ENCODE measurements at places on chromosomes 6 and 20.

- H3K27ac ChIP-seq: no peak overlapping the region
- no peak overlapping the region for H3K4me3 ChIP-seq
- H3K36me3 ChIP-seq: no peaks in the 10 kb centered on the region
Observed at GRCh38 chr6:63963769-63964315, 328.2 kb downstream of the PHF3 start.

GRCh38 chr6:42996513-42996912 is 12.1 kb downstream of the PPP2R5D start:
- H3K4me3 ChIP-seq: no peak overlapping the region
- H3K27ac ChIP-seq: no peak overlapping the region
- no peaks in the 10 kb centered on the region for H3K4me1 ChIP-seq
- no peaks in the 10 kb centered on the region for H3K27me3 ChIP-seq
- DNase-seq: no peak
- H3K36me3 ChIP-seq: peaks cover 4% of the 10 kb centered on the region

GRCh38 chr6:30156262-30156599 is 4.8 kb downstream of the TRIM10 start:
- peaks cover 26% of the 10 kb centered on the region for H3K4me1 ChIP-seq
- H3K4me3 ChIP-seq: peak overlapping the region; percentile 17
- no peaks in the 10 kb centered on the region for H3K27me3 ChIP-seq
- peak; percentile 90 for DNase-seq
- no peaks in the 10 kb centered on the region for H3K36me3 ChIP-seq

DNA sequence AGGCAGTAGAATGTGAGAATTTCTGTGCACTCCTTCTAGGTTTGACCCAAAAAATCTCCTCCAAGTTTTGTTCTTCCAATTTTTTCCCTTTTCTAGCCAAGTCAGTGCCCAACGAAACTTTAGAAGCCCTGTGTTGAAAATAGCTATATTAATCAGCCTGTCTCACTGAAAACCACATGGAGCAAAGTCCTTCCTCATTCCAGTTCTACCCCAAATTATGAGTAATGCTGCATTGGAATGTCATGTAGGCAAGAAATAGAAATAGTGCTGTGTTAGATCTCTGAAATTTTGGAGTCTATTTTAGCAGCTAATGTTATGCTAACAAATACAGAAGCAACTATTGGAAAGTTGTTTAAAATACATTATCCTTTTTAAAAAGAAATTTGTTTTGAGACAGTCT is 725.5 kb downstream of the TBC1D32 start:
- H3K27me3 ChIP-seq: no peaks in the 10 kb centered on the region
- H3K36me3 ChIP-seq: no peaks in the 10 kb centered on the region
- H3K4me3 ChIP-seq: no peak overlapping the region
- peak; percentile 13 for DNase-seq
- peak overlapping the region; percentile 29 for H3K27ac ChIP-seq

DNA sequence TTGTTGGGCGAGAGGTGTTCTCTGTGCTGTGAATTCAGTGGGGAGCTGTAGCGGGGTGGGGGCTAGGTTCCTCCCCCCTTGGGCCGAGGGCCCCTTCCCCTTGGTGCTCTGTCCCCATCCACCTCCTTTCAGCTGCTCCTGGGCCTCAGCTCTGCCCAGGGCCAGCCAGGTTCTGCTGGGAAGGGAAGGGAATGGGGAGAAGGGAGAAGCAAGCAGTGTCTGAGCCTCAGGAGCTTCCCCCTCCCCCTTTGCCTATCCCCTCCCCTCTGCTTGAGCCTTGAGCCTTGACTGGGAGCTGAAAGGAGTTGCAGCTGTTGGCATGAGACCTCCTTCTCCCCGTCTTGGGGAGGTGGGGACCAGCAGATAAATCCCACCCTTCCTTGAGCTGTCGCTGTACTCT is 576 bp upstream of the RRP36 start:
- H3K4me1 ChIP-seq: peaks cover 14% of the 10 kb centered on the region
- peaks cover 48% of the 10 kb centered on the region for H3K36me3 ChIP-seq
- DNase-seq: peak; percentile 5
- H3K27me3 ChIP-seq: no peaks in the 10 kb centered on the region
- peak overlapping the region; percentile 57 for H3K27ac ChIP-seq

GRCh38 chr6:90224196-90224595 is 72.4 kb downstream of the BACH2 start:
- no peaks in the 10 kb centered on the region for H3K27me3 ChIP-seq
- H3K36me3 ChIP-seq: peaks cover 5% of the 10 kb centered on the region
- H3K27ac ChIP-seq: no peak overlapping the region
- peaks cover 14% of the 10 kb centered on the region for H3K4me1 ChIP-seq
- no peak overlapping the region for H3K4me3 ChIP-seq

GRCh38 chr6:134878136-134878535 is 71.8 kb downstream of the ALDH8A1 start:
- no peak overlapping the region for H3K4me3 ChIP-seq
- H3K27me3 ChIP-seq: no peaks in the 10 kb centered on the region
- H3K36me3 ChIP-seq: no peaks in the 10 kb centered on the region
- no peak for DNase-seq
- no peak overlapping the region for H3K27ac ChIP-seq
- peaks cover 16% of the 10 kb centered on the region for H3K4me1 ChIP-seq

DNA sequence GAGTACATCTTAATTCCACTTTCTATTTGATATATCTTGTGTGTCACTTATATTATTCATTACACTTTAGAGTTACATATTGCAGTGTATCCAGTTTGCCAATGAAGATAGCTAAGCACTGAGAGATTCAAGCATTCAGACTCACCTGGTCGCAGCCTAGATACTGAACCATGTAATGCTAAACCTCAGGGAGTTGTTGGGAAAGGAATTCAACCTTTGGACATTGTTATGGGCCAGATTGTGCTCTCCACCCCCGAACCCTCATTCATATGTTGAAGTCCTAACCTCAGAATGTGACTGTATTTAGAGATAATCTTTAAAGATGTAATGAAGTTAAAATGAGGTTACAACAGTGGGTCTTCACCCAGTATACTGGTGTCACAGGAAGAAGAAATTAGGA is 13.8 kb upstream of the KIF16B start:
- no peaks in the 10 kb centered on the region for H3K4me1 ChIP-seq
- H3K4me3 ChIP-seq: no peak overlapping the region
- H3K36me3 ChIP-seq: no peaks in the 10 kb centered on the region
- H3K27ac ChIP-seq: no peak overlapping the region

GRCh38 chr20:63043348-63044203 is 36.8 kb upstream of the BHLHE23 start:
- no peaks in the 10 kb centered on the region for H3K4me1 ChIP-seq
- no peak overlapping the region for H3K4me3 ChIP-seq
- no peaks in the 10 kb centered on the region for H3K36me3 ChIP-seq
- H3K27me3 ChIP-seq: peaks cover 79% of the 10 kb centered on the region
- no peak for DNase-seq

GRCh38 chr6:105611606-105612005 is 208.7 kb upstream of the PREP start:
- H3K27ac ChIP-seq: no peak overlapping the region
- H3K4me3 ChIP-seq: no peak overlapping the region
- no peaks in the 10 kb centered on the region for H3K27me3 ChIP-seq
- H3K4me1 ChIP-seq: peaks cover 22% of the 10 kb centered on the region

DNA sequence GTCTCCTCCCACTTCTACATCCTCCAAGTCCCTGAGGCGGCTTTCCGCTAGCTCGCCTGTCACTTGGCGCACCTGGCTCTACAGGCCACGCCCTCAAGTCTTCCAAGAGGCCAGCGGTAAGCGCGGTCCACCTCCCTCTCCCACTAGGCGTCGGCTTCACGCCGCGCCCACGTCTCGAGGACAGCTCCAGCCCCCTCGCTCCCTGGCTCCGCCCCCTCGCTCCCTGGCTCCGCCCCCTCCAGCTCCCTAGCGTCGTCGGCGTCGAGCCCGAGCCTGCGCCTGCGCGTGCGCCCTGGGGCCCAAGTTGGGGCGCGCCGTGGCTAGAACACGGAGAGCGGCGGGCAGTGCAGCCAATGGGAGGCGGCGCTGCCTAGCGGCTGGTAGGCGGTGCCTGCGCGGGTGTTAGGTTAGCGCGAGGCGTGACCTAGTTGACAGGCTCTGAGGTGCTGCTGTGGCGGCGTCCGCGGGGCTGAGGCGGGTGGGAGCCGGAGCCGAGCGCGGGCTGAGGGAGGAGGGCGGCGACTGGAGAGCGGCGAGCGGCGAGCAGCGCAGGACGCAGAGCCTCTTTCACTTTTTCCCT is at the start of gene MACROD2:
Gene MACROD2, plus strand, starts transcription at position 431 of the 580 bp plus-strand sequence.
- peaks cover 5% of the 10 kb centered on the region for H3K36me3 ChIP-seq
- peak within 1 kb of the TSS; percentile 39 for H3K27ac ChIP-seq
- H3K4me1 ChIP-seq: peaks cover 9% of the 10 kb centered on the region
- peak within 1 kb of the TSS; percentile 95 for H3K4me3 ChIP-seq
- no peaks in the 10 kb centered on the region for H3K27me3 ChIP-seq

- no peak overlapping the region for H3K4me3 ChIP-seq
- no peak overlapping the region for H3K27ac ChIP-seq
- no peaks in the 10 kb centered on the region for H3K36me3 ChIP-seq
- H3K27me3 ChIP-seq: no peaks in the 10 kb centered on the region
Observed at GRCh38 chr6:4806337-4806725, 30.1 kb downstream of the CDYL start.

- H3K4me3 ChIP-seq: no peak overlapping the region
- peak overlapping the region; percentile 42 for H3K27ac ChIP-seq
- H3K36me3 ChIP-seq: peaks cover 4% of the 10 kb centered on the region
- peaks cover 24% of the 10 kb centered on the region for H3K4me1 ChIP-seq
Observed at GRCh38 chr6:88301888-88302768, 136.0 kb upstream of the CNR1 start.

GRCh38 chr20:1648101-1648500 is 9.5 kb downstream of the SIRPG start:
- no peaks in the 10 kb centered on the region for H3K4me1 ChIP-seq
- H3K4me3 ChIP-seq: no peak overlapping the region
- no peaks in the 10 kb centered on the region for H3K27me3 ChIP-seq
- no peak for DNase-seq

DNA sequence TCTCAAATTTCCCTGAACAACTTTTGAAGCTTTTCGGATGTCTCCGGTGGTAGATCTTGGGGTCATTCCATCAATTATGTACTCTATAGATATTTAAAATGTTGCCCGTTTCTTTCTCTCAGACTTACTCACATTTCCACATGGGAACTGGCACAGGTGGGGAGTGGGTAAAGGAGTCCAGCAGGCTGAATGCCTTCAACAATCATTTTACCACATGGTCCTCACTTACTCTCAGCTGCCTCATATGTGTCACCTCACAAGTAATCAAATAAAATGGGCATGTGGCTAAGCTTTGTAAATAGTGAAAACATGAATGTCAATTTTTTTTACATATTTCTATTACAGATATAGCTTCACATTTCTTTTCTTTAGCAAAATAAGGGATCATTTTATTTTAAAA is 677 bp downstream of the HLA-DQA1 start:
- no peak overlapping the region for H3K27ac ChIP-seq
- H3K27me3 ChIP-seq: peaks cover 94% of the 10 kb centered on the region
- H3K4me1 ChIP-seq: no peaks in the 10 kb centered on the region
- no peak for DNase-seq

DNA sequence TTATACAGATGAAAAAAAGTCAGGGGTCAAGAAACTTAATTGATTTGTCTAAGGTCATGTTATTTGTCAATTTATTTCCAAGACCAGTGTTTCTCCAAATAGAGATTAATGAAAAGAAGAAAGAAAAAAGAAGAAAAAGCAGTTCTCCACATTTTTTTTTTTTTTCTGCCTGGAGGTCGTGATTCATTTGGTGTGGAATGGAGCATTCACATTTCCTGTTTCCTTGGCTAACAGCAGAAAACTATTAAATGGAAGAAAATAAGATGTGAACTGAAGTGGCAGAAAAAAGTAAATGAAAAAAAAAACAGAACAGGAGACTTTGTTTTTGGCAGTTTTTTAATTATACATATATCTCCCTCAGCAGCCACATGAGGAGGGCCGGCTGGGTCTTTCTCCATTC is 470.8 kb upstream of the ZNF337 start:
- H3K4me3 ChIP-seq: no peak overlapping the region
- no peak for DNase-seq
- H3K27me3 ChIP-seq: no peaks in the 10 kb centered on the region
- no peaks in the 10 kb centered on the region for H3K36me3 ChIP-seq

GRCh38 chr20:36848078-36848660 is 27.8 kb upstream of the TLDC2 start:
- peaks cover 10% of the 10 kb centered on the region for H3K36me3 ChIP-seq
- H3K4me1 ChIP-seq: peaks cover 6% of the 10 kb centered on the region
- H3K27ac ChIP-seq: no peak overlapping the region
- no peak overlapping the region for H3K4me3 ChIP-seq

DNA sequence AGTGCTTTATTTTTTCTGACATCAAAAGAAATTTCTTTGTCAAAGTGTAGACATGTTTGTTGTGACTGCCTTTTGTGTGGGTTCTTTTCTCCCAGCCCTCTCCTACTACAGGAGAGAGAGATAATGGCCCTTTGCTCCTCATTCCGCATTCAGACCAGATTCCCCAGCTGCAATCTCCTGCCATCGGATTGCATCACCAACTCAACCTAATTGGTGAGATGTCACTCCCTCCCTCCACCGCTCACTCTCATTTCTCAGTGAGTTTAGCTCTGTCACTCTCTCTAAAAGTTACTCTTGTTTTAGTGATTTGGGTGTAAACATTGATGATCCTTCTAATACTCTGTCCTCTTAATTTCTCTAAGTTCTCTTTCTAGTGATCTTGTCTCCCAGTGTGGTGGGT is 22.7 kb downstream of the UTRN start:
- H3K27ac ChIP-seq: no peak overlapping the region
- H3K36me3 ChIP-seq: peaks cover 14% of the 10 kb centered on the region
- no peak overlapping the region for H3K4me3 ChIP-seq
- H3K27me3 ChIP-seq: no peaks in the 10 kb centered on the region
- peaks cover 1% of the 10 kb centered on the region for H3K4me1 ChIP-seq
- no peak for DNase-seq

DNA sequence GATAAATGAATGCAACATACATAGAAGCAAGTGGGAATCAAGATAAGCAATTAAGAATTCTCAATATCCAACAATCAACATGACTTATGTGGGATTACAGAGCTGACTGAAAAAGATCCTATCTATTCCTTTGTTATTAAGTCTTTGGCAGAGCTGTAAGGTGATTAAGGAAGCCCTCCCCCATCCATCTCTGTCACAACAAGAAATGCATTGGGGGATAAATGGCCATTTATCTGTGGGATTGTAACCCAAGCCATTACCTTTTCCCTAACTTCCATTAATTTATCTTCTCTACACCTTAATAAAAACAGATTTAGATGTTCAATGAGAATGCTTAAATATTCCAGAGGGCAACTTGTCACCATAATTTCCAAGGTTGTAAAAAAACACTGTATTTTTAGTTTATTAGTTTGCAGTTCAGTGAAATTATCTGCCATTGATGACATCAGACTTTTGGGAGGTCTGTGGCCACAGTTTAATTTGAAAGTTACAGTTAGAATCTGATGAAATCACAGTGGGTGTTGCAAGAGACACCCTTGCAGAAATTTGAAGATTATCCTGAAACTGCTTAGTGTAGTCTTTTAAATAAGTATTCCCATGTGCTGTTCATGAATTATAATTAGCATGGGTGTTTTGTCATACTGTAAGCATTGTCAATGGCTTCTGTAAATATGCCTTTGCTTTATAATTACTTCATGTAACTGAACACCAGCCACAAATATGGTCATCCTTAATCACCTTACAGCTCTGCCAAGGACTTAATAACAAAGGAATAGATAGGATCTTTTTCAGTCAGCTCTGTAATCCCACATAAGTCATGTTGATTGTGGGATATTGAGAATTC is 49.4 kb upstream of the FYN start:
- H3K4me1 ChIP-seq: peaks cover 9% of the 10 kb centered on the region
- no peaks in the 10 kb centered on the region for H3K36me3 ChIP-seq
- DNase-seq: peak; percentile 52
- H3K4me3 ChIP-seq: no peak overlapping the region
- no peaks in the 10 kb centered on the region for H3K27me3 ChIP-seq

- H3K27me3 ChIP-seq: no peaks in the 10 kb centered on the region
- DNase-seq: no peak
- no peaks in the 10 kb centered on the region for H3K36me3 ChIP-seq
- peak overlapping the region; percentile 72 for H3K4me3 ChIP-seq
- H3K27ac ChIP-seq: peak overlapping the region; percentile 25
- H3K4me1 ChIP-seq: peaks cover 50% of the 10 kb centered on the region
Observed at GRCh38 chr6:7142918-7143475, 35.2 kb downstream of the RREB1 start.
